ENCODE measurements at places on chromosomes 7 and 10. TPM values are rescaled to one million over a fixed set of nuclear protein-coding genes. Genes with fewer than 3 reads are reported as not detected.

GRCh38 chr7:121486590-121486989 lies 90.5 kb upstream of the FAM3C start:
- DNase-seq: no peak

DNA sequence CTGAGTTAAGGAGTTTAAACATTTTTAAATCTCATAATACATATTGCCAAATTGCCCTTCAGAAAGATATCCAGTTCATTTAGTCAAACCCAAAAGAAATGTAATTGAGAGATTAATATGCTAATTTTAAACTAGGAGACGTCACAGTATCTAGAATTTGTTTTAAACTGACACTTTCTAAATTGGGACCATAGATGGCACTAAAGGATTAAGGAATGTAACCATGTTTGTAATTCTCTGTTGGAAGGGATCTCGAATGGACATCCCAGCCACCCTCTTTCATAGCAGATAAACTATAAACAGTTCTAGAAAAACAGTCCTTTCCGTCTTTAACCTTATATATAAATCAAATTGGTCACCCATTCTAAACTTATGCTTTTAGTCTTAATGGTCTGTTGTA lies 30.0 kb upstream of the SAMD9L start:
- DNase-seq: no peak

DNA sequence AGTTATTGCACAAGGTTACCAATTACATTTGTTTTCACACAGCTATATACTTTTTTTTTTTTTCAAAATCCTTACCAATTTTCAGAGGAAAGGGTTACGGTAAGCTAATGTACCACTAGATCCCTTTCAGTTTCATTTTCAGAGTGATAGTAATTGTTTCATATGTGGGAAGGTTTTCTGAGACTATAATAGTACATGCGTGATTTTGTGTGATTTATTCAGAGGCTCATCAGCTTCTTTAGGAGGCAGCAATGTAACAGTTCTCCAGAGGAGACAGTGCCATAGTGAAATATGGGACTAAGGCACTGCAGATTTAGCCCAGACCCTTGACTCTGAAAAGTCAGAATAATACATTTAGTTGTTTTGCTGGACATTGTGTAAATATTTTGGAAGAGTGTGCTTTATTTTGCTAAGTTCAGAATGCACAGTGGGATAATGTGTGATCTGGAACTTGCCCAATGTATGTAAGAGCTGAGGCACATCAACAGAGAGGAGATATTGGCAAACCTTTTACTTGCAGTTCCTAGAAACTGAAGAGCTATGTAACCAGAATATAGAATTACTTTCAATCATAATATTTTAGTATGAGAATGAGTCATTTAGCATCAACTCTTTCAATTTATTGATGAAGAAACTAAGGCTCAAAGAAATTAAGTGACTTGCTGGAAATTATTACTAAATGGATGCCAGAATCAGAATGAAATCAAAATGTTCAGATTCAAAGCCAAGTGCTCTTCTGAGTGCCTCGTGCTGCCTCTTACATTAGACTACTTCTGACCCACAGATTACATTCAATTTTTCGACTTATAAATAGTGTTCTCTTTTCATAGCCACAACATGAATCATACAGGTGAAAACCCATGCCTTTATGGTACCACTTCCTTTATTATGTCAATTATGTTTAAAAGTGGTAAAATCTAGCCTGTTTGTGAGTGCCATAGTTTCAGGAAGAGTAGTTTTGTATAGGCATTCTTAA lies 207.7 kb upstream of the TEX47 start:
- no peak for DNase-seq

IL6 gene
- 2.6 TPM for total RNA-seq

GRCh38 chr10:22633528-22633927 lies 80.8 kb downstream of the PIP4K2A start:
- DNase-seq: no peak

DNA sequence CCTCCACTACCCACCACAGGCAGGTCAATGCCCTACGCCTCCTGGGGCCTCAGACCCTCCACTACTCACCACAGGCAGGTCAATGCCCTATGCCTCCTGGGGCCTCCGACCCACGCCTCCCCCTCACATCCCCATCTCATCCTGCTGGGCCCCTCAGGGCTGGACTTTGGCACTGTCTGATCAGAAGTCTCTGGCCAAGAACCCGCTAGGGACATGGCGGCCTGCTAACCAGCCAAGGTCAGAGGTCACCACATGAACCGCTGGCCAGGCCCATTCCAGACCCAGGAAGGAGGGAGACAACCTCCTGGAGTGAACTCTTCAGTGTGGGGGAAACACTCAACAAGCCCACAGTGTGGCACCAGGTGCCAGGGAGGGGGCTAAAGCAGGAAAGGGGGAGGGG lies 55.8 kb downstream of the STK32C start:
- DNase-seq: no peak

- no peak for DNase-seq
Measured at GRCh38 chr7:81637534-81637933, 132.3 kb downstream of the HGF start.

DNA sequence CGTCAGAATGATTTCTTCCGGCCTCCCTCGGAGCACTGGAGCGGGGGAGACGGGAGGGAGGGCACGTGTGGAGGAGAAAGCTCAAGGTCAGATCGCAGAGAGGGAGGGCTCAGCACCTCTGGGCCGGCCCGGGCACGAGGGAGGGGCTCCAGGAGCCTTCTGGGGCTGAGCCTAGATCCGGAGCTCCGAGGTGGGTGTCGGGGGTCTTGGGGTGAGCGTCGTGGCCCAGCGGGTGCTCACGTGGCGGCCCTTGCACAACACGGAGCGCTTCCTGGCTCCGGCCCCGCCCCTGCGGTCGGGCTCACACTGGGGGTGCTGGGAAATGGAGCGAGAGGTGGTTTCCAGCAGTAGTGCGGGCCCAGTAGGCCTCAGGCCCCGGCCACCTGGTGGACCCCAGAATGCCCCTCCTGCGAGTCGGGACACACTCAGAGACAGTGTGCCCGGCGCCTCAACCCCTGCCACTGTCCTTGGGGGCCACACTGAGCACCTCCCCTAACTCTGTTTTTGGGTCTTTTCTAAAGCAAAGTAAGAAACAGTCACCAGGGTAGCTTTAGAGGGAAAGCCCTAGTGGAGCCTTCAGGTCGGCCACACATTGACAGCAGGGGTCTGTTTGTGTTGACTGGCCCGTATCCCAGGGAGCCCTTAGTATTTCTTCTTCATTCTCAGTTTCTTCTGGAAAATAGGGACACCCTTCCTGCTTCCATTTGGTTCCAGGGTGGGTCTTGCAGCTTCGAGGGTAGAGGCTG lies 798 bp downstream of the PPIF start:
- DNase-seq: peak; percentile 87

Measured in B cell (primary cell).